Activated T-helper 2 cell treated with anti-CD3 and anti-CD28 coated beads, Interferon-gamma antibody, Interleukin-2, Interleukin-4, amounts not matched to agents 10 μg/mL and 5 μg/mL and 100 μg/mL, durations not matched to agents 14 hours and 24 hours and 36 hours (primary cell): ENCODE measurements at places on chromosomes 11 and 22. TPM values are rescaled to one million over a fixed set of nuclear protein-coding genes. Genes with fewer than 3 reads are reported as not detected.

GRCh38 chr22:23242473-23243001, 62.2 kb downstream of the BCR start:
- no peak for DNase-seq

GRCh38 chr22:19892925-19893324, 38.3 kb upstream of the GNB1L start:
- DNase-seq = no peak

- no peak for DNase-seq
Measured at GRCh38 chr11:32262367-32262766, 171.5 kb downstream of the RCN1 start.

- no peak for DNase-seq
Measured at GRCh38 chr11:68669301-68670090, 14.8 kb upstream of the GAL start.

- DNase-seq = no peak
Measured at GRCh38 chr11:104286129-104286528, 122.2 kb upstream of the PDGFD start.

Gene SOX6
- total RNA-seq = 0.34 TPM in 1 of 2 replicates, not detected in the other

DNA sequence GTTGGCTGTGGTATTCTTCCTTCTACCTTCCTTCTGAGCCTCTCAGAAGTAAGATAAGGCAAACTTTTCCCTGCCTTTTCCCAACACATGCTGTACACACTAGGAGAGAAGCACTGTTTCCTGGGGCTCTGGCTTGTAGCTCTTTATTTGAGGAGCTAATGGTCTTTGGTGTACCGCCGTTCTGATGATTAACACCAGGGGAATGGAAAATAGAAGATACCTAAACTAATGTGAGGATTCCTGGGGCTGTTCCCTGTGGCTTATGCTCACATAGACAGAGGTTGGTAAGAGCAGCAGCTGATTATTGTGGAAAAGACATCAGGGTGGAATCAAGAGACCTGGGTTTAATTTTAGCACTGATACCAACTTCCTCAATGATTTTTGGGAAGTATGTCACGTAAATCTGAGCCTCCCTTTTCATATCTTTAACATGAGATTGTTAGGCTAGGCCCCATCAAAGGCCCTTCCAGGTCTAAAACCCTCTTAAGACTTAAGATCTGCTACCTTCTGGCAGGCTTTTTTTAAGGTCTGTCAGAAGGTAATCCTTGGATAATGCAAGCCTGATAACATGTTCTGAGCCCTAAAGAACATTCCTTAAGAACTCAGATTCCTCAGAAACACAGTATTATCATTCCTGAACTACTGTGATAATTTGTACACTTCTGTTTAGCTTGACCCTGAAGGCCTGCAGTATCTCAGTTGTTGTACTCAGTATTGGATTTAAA, 24.8 kb upstream of the RCE1 start:
- no peak for DNase-seq

DNA sequence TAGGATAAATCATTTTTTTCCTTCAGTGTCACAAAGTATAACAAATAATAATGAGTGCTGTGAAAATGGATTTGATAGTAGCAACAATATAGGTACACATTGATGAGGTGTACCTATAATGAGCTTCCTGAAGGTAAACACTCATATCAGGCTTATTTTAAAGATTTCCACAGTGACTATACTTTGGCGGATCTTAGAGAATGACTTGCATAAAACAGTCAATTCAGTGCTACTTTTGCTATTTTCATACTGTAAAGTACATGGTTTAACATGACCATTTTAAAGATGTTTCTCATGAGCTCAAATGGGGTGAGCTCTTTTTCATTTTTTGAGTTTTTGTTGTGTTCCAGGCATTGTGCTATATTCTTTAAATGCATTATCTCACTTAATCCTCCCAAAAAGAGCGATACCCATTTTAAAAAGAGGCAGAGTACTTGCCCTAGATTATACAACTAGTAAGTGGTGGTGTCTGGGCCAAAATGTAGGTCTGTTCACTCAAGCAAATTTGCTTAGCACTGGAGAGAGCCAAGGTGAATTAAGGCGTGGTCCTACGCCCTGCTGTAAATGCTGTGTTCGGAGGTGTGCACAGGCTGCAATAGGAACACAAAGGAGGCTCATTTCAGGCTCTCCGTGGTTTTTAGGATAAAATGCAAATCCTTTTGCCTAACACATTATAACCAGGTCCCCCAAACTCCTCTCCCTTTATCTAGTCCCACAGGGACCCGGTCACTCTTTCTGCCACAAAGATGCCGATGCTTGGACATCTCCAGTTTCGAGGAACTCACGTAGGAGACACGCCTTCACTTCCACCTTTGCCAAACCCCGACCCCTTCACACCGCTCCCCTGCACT, 617 bp upstream of the ALKBH3 start:
- DNase-seq = no peak

Gene ELMOD1
- not detected in 2 replicates for total RNA-seq

DNA sequence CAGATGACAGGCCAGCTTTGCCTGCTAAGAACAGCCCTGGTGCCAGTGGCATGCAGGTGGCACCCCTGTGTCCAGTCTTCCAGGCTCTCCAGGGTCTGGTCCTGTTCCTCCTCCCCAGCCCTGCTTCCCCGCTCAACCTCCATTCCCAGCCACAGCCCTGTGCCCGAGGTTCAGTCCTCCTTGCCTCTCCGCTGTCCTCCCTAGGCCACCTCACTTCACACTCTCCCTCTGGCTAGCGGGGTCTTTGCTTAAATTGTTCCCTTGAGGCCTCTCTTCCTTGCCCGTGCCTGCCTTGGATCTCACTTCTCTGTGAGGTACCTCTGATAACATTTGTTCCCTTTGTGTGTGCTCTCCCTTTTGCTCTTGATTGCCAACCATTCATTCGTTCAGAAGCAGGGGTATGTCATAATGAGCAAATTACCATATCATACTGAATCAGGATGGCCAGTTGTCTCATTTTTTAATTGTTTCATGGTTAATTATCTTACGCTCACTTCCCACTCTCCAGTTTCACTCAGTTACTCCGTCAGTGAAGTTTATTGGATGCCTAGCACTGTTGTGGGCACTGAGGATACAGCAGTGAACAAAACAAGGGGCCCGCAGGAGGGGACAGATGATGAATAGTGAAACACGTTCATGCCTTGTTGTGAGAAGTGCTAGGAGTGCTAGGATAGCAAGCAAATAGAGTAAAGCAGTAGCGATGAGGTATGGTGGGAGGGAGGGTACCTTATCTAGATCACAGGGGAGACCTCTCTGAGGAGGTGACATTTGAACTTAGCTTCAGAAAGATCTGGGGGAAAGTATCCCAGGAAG, 7.4 kb downstream of the BMAL1 start:
- DNase-seq = no peak

GRCh38 chr22:45097061-45097460, 66.7 kb upstream of the NUP50 start:
- no peak for DNase-seq

GRCh38 chr11:29187215-29187614, 829.6 kb downstream of the KCNA4 start:
- no peak for DNase-seq

DNA sequence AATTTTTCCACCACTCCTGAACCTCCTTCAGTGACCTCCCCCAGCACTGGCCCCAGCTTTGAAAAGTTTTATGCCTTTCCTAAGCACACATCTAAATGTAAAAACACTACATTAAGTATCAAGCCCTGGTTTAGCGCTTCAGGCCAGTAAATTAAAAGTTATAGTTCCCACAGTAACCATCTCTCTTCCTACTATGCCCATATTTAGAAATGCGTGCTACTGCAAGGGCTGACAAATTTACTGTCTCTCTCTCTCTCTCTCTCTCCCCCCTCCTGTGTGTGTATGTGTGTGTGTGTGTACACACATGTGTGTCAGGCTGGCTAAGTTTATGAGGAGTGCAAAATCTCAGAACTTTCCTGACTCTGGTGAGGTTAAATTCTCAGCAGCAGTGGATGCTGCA, 231.4 kb downstream of the LARGE1 start:
- no peak for DNase-seq

DNA sequence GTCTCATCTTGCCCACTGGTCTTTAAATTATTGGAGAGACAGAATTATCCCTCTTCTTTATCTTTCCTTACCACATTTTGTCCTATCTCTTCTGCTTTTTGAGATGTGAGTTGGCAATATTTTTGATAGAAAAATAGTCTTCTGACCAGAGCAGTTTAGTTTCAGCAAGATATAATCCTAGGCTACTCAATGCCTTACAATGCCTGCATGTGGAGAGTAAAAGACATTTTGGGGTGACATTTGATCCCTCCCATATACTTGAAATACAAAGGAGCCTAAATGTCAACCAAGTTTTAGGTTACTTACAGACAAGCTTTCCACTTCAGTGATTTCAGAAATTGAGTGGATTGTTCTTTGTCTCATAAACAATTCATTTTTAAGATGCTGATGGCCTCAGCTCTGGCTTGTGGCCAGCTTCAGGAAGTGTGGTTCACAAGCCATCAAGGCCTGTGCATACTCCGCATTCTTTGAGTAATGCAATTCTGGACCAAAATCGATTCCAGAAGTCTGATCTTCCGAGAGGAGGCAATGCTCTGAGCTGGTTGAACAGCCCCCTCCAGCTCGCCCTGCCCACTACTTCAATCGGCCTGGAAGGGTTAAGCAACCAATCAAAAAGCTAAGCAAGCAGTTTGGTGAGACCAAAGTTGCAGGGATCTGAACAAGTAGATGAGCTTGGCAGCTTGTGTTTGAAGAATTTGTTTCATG, 274.4 kb downstream of the BLID start:
- no peak for DNase-seq

Gene KRTAP5-2
- total RNA-seq = not detected in 2 replicates

Gene NAALAD2
- total RNA-seq = not detected in 2 replicates

DNA sequence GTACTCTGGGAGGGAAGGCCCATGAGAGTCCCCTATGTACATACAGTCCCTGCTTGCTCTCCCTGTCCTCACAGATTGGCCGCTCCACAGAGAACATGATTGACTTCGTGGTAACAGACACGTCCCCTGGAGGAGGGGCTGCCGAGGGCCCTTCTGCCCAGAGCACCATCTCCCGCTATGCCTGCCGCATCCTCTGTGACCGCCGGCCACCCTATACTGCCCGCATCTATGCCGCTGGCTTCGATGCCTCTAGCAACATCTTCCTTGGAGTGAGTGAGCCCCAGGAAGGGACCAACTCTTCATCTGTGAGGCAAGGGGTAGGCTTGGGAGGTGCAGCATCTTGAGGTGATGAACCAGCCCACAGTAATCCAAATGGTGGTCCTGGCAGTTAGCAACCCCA, 6.5 kb downstream of the PELI3 start:
- DNase-seq = no peak

GRCh38 chr11:56932572-56933220, 56.0 kb upstream of the OR5AK2 start:
- no peak for DNase-seq

- DNase-seq = no peak
Measured at GRCh38 chr11:61707574-61707973, 27.4 kb downstream of the DAGLA start.

DNA sequence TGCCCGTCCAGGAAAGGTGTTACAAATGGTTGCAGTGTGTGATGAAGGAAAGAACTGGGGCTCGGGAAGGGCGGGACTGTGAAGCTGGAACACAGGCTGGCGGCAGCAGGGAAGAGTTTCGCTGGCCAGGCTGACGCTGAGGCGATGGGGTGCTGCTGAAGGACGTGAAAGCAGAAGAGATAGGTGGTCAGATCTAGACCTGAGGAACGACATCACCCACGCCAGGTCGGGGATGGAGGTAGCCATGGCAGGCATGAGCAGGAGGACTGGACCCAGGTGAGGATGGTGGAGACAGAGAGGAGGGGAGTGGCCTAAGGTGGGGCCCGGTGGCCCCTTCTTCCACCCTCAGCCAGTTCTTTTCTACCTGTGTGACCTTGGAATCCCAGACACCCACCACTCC, 9.1 kb downstream of the CDC42EP2 start:
- no peak for DNase-seq

DNA sequence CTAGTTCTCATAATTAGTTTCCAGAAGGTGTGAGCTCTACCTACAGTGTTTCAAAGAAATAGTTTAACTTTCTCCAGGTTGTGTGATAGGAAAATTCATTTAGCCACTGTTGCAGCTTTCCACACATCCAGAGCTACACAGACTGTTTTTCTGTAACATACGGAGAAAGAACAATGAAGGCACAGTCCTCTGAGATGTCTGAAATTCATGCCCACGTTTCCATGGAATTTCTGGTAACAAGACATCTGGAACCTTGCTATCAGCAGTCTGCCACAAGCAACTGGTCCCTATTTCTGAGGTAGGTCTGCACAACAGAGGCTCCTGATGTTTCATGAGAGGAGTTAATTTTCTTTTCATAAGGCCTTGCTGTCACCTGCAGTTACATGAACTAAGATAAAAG, 273.3 kb upstream of the C11orf87 start:
- no peak for DNase-seq

DNA sequence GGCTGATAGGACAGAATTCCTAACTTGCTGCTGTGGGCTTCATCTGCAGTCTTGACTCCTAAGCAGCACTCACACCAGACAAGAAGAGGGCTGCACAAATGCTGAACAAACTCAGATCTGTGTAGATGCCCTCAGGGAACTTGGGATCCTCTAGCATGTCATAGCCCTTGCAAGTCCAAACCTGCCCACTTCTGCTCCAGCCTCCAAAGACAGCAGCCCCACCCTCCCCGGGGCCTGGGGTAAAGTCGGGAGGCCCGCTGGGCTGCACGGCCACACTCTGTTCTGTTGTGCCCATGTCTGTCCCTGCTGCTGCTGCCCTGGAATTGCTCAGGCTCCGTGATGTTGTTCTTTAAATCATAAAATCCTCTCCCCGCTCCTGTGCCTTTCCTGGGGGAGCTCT, 28.3 kb downstream of the DRD2 start:
- no peak for DNase-seq

- no peak for DNase-seq
Measured at GRCh38 chr22:17786435-17787161, 12.3 kb upstream of the BID start.

- DNase-seq = peak; percentile 45
Measured at GRCh38 chr22:26360169-26360885, 68.7 kb upstream of the ASPHD2 start.

Gene TRIM68
- 10.0 and 11.0 TPM in 2 replicates for total RNA-seq

DNA sequence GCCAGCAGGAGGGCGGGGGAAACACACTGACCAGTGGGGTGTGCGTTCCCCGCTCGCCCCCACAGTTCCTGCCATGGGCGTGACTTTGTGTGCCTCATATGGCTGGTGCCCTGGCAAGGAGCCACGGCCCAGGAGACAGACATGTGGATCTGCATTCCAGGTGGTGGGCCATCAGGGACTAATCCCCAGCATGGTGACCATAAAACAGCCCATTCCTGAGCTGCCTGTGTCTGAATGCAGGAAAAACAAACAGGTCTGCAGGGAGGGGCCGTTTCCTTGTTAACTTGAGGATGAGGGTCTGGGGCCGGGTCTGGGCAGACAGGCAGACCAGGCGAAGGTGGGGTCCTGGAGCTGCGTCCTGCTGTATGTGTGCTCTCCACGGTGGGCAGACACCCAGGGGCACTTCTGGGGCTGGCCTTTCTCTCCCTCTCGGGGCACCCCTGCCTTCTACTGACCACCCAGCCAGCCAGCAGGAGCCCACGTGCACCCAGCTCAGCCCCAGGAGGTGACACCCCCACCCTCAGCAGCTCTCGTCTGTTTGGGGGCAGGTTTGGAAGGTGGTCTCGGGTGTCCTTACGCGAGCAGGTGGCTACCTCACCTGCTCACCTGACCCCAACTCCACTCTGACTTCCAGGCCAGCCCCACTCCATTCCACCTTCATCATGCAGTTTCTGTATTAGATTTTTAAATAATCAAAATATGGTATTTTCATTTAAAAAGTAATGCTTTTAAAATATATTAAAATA, 120.3 kb downstream of the KCNQ1OT1 start:
- no peak for DNase-seq

GRCh38 chr11:128457874-128458273, 129.5 kb downstream of the ETS1 start:
- DNase-seq = no peak

Gene PGA5
- not detected in 2 replicates for total RNA-seq

Gene PDGFB
- 3.3 and 4.2 TPM in 2 replicates for total RNA-seq

- no peak for DNase-seq
Measured at GRCh38 chr22:45007391-45008185, 2.2 kb downstream of the PHF21B start.
